Umbilical cord (tissue), 2 donors: ENCODE measurements at places on chromosomes 3 and 15. TPM values are rescaled to one million over a fixed set of nuclear protein-coding genes. Genes with fewer than 3 reads are reported as not detected.

DNA sequence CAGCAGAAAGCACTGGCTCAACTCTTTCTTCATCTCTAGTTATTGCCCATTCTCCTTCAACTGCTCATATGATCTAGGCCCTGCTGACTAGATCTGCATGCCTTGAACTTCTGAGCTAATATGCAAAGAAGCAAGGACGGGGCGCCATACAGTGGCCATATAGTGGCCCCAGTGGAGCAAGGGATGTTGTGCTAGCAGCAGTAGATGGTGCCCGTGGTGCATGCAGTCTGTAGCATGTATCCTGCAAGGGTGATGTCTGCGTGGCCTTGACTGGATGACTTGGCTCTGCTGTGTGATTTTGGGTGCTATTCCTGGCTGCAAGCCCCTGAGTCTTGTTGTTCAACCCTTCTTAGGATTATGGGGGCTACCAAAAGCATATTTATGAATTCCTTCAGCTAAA, 12.2 kb upstream of the NMD3 start:
- no peak for DNase-seq

GRCh38 chr3:105767776-105768175, 101.0 kb downstream of the CBLB start:
- DNase-seq, result no peak

DNA sequence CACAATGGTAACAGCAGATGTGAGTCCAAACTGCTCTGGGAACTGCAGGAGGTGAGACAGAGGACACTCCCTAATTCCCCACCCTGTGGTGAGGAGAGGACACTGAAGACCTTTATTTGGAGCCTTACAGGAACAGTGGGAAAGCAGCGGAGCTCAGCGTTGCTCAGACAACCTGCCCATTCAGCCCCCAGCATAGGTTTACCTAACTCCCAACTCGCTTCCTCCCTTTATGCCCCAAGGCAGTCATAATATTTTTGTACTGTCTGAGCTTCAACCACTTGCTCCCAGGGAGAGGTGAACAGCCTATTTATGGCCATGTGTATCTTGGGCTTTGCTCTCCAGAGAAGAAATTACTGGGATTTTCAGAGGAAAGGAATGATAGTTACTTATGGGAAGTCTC, 34.1 kb downstream of the SHC4 start:
- peak; percentile 9 for DNase-seq

GRCh38 chr3:176247191-176247590, 950.1 kb downstream of the TBL1XR1 start:
- no peak for DNase-seq

GRCh38 chr3:12964711-12965612, 108.3 kb downstream of the IQSEC1 start:
- no peak for DNase-seq

GRCh38 chr3:32420126-32421038, 28.7 kb downstream of the CMTM7 start:
- DNase-seq, result peak; percentile 36

DNA sequence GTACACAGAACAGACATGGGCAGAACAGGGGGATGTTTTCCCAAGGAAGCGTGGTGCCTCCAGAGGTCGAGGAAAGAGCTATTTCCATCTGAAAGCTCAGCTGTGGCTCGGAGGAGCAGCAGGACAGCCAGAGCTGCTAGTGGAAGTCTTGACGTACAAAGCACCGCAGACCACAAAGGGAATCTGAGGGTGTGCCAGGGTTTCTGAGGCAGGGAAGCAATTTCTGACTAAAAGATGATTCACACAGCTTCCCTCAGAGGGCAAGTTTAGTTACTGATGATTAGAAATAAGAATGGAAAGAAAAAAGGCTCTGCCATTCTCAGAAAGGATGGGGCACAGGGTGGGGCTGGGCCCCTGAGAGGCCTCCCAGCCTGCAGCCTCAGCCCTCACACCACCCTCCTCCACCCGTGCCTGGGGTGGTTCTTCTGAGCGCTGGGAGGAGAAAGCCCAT, 45.8 kb upstream of the SEC13 start:
- DNase-seq, result peak; percentile 87

DNA sequence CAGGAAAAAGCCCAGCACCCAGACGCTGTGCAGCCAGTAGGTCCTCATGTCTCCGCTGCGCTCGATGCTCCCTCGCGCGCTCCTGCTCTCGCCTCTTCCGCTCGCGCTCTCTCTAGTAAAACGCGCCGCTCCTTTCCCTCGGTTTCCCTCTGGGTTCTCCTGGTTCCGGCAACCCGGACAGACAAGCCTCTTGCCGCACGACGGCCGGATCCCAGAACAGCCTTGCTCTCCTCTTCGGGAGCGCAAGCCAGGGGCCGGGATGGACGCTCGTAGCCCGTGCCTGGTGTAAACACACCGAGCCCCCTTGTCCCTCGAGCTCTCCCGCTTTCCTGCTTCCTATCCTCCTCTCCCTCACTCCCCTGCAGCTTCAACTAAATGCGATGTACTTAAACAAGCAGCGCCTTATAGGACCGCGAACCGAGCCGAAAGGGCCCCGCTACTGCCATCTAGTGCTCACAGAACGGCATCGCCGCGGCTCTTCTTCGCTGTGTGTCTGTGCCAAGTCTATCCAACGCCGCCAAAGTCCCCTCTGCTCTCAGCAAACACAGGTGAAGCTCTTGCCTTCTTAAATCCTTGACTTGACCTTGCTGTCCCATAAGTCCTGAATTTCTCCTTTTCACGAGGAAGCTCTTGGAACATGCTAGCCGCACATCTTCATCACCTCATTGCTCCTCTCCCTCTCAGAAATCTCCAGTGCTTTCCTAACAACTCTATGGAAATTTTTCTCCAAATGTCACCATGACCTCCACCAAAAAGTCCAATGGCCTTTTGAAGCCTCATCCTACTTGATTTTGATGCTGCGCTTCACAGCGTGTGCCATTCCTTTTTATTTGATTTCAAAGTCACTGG, 1037.2 kb downstream of the IGSF11 start:
- peak; percentile 90 for DNase-seq

DNA sequence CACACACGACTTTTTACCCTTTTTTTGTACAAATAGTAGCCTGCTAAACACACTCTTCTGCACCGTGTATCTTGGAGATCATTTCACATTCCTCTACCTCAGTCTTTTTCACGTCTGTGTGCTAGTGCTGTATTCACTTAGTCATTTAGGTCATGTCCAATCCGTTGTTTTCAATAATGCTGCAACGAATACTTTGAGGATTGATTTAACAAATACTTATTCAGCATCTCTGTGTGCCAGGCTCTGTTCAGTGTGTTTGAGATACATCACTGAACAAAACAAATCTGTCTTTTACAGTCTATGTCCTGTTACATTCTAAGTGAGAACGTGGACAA, 882 bp downstream of the JMJD7 start:
- DNase-seq, result no peak

GRCh38 chr3:43104660-43105595, 951 bp downstream of the POMGNT2 start:
- DNase-seq, result peak; percentile 13

- peak; percentile 47 for DNase-seq
Observed at GRCh38 chr15:89018207-89018606, 70.0 kb upstream of the ABHD2 start.

- no peak for DNase-seq
Observed at GRCh38 chr15:49308686-49309085, 114.4 kb upstream of the FGF7 start.

DNA sequence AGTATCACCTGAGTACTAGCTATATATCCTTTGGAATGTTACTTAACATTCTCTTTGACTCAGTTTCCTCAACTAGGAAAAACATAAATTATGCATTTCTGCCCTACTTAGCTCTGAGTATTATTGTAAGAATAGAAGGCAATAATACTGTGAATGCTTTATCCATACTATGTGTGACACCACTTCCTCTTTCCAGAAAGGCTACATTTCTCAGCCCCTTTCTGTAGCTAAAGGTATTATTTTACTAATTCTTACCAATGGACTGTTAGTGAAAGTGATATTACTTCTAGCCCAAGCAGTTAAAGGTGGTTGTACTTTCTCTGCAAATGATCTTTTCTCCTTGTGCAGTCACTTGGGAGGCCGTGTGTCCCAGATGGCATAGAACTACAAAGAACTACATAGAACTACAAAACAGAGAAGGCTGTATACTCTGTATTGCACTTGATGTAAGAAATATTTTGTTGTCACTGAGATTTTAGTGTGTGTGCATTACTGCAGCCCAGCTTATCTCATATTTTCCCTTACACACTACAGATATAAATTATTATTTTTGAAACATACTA, 35.1 kb downstream of the MYH15 start:
- no peak for DNase-seq

GRCh38 chr3:61420136-61420759, 141.1 kb upstream of the PTPRG start:
- DNase-seq, result no peak

DNA sequence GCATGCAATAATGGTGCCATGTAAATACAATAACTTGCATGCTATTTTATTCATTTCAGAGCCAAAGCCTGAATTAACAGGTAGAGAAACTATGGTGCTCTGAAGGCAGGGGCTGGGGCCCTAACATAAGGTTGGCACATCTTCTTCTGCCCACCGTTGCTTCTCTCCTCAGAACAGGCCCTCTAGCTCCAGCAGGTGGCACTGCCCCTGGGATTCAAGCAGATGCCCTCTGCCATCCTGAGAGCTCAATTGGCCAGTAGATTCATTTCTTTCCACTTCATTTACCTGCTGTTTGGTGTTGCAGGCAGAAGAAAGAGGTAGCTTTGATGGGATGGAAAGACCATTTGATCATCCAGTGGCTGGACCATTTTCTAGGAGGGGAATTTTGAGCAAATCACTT, 130.5 kb downstream of the FOXB1 start:
- DNase-seq, result no peak

DNA sequence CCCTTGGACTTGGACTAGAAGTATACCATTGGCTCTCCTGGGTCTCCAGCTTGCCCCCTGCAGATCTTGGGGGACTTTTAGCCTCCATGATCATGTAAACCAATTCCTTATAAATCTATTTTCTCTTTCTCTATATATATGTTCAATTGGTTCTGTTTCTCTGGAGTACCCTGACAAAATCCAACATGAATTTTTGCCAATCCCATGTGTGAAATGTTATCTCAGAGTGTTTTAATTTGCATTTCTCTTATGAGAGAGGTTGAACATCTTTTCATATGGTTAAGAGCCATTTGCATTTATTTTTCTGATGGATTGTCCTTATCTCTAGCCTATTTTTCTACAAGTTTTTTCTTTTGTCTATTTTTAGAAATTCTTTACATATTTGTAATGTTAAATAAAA, 131.7 kb upstream of the NEO1 start:
- no peak for DNase-seq

DNA sequence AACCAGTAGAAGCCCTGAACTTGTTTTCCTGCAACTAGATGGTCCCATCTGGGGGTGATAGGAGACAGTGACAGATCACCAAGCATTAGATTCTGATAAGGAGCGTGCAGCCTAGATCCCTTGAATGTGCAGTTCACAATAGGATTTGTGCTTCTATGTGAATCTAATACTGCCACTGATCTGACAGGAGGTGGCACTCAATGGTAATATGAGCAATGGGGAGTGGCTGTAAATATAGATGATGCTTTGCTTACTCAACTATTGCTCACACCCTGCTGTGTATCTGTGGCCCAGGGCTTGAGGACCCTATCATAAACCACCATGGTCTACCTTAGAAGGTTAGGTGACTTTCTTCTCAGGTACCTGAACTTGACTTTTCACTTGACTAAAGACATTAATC, 417.1 kb upstream of the ARHGEF26 start:
- DNase-seq, result no peak

The GOLGA8Q gene
- total RNA-seq, result 7.2 TPM

The ADPRH gene
- 4.6 TPM for total RNA-seq

The CHRM5 gene
- 4.6 TPM for total RNA-seq

The ICE2 gene
- total RNA-seq, result 51.0 TPM

The ITIH1 gene
- total RNA-seq, result 1.2 TPM

The LRRC15 gene
- total RNA-seq, result 5.1 TPM

The DVL3 gene
- total RNA-seq, result 28.9 TPM

The CHST2 gene
- total RNA-seq, result 17.3 TPM

The PLCH1 gene
- total RNA-seq, result 5.1 TPM

The ZNF80 gene
- total RNA-seq, result 2.4 TPM

The NOX5 gene
- total RNA-seq, result 1.2 TPM
